Epithelial cell of esophagus (primary cell): ENCODE measurements at places on chromosomes 6 and 20.

DNA sequence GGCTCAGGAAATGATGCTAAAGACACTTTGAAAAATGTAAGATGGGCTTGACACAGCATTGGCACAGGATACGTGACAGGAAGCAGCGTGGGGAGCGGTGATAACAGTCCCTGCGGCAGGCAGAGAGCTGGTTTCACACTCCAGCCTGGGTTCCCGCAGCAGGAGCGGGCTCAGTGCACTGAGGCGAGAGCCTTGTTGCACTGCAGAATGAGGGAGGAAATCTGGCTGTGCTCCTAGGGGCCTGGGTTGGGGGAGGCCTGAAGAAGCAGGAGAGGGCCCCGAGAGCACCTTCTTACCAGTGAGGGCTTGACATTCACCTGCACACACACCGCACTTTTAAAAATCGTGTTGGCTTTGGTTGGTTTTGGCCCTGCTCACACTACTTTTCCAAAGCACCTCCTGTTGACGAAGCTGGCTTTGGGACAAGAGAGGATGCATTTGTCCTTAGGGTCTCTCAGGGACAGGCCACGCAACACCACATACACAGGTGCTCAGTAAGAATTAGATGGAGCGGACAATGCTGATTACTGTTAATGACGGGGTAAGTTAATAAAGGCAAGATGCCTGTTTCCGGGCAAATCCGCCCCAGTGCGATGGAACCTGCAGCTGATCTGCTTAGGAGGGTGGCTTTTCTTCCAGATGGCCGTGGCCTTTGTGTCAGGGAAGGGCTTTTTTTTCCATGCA is 49.4 kb upstream of the ARMC2 start:
- DNase-seq = no peak

DNA sequence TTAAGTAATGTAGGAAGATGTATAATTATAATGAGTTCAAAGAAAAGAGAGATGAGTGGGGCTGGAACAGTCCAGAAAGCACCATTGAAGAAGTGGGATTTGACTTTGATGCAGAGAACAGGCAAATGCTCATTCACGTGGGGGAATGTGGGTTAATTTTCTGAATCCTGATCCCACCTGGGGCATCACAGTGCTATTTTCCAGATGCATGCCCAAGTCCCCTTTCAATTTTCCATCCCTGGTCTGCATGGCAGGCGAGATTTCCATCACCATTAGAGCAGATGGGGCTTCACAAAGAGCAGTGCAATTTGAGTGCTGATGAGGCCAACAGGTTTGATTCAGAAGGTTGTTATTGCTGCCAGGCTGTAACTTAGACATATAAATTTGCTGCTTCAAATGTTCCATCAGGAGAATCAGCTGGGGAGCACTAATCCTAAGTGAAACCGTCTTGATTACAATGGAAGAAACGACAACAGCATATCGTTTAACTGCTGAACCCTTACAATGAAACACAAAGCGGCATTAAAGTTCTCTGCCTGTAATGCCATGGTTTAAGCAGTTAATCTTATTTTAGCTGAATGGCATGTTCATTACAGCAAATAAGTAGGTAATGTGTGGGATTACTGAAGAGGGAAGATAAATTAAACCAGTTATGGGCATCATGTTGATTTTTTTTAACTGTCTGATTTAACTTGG is 45.2 kb downstream of the OSTM1 start:
- no peak for DNase-seq

- no peak for DNase-seq
Measured at GRCh38 chr6:27288136-27289044, 23.7 kb downstream of the POM121L2 start.

GRCh38 chr6:20252311-20252710 is 40.0 kb upstream of the MBOAT1 start:
- peak; percentile 11 for DNase-seq

DNA sequence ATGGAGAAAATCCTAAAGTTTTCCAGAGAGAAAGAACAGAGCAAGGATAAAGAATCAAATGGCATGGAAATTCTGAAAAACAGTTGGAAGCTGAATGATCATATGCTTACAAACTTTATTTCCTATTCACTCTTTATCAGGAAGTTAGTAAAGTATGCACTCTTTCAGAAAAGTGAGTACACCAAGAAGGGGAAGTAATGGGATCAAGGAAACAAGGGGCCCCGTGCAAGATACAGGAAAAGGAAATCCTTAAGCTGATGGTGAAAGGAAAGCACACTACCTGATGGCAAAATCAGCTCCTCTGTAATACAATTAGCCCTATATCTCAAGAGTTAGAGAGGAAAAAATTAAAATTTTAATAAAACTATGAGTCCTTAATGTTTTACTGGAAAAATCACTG is 14.0 kb downstream of the CALHM6 start:
- no peak for DNase-seq

DNA sequence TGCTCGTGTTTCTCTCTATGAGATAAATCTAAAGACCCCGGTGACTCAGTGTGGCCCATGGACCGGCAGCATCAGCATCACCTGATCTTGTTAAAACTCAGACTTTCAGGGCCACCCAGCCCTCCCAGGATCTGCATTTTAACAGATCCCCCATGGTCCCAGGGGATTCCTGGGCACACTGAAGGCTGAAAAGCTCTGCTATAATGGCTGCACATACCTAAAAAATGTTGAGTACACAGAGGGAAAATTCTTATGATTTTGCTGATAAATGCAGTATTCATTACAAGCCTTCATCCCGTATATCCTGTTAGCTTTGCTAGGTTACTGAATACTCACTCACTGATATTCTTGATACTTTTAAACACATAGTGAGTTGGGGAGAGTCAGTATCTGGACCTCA is 200.5 kb downstream of the MYLK4 start:
- no peak for DNase-seq

- DNase-seq = no peak
Measured at GRCh38 chr20:37896932-37897548, 5.9 kb upstream of the VSTM2L start.

- DNase-seq = peak; percentile 80
Measured at GRCh38 chr6:125597411-125598253, 151.8 kb upstream of the HEY2 start.

GRCh38 chr20:16419138-16419715 is 154.0 kb downstream of the KIF16B start:
- peak; percentile 59 for DNase-seq

- DNase-seq = peak; percentile 59
Measured at GRCh38 chr6:101114703-101115102, 233.6 kb upstream of the ASCC3 start.

DNA sequence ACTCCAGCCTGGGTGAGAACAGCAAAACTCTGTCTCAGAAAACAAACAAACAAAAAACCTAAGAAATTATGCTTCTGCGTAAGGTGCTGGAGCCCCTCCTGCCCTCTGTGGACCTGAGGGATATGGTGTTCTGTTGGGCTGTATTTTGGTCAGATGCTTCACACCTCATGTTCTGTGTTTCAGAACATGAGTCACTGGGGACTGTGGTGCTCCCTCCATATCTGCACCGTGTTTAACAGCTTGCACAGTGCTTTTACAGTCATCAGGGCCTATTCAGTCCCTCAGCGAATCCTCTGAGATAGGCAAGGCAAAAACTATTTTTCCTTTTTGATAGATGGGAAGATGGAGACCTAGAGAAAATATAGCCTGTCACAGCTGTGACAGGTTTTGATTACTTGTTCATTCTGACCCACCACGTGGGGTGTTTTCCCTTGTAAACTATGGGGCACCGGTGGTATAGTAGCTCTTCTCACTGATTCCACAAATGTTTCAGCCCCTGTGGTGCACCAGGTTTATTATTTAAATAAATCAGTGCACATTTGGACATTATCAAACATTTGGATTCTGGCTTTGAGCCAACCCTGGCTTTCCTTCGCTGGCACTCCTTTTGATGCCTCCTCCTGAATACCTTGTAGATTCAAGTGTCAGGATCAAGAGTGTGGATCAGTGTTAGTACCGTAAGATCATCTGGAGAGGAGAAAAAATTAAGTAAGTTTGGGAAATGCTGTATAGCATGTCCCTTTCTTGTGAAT is 9.6 kb downstream of the TTPAL start:
- DNase-seq = no peak

DNA sequence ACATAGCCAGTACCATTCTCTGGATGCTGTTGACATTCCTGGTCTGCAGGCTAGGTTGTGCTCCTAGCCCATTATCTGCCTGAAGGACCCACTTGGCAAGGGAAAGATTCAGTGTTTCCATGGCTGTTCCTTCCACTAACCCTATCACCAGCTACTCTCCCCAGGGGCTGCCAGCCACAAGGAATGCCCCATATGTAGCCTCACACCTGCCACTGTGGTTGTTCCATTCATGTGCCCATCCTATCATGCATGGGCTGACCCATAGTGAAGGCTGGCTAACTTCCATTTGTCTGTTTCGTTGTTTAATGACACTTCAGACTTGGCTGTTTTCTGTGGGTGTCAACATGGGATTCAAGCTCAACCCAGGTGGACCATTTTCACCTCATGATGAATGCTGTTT is 25.6 kb upstream of the HLA-A start:
- no peak for DNase-seq

- no peak for DNase-seq
Measured at GRCh38 chr20:50280851-50281655, 90.4 kb downstream of the CEBPB start.

GRCh38 chr6:161429921-161430490 is 156.1 kb upstream of the AGPAT4 start:
- no peak for DNase-seq

DNA sequence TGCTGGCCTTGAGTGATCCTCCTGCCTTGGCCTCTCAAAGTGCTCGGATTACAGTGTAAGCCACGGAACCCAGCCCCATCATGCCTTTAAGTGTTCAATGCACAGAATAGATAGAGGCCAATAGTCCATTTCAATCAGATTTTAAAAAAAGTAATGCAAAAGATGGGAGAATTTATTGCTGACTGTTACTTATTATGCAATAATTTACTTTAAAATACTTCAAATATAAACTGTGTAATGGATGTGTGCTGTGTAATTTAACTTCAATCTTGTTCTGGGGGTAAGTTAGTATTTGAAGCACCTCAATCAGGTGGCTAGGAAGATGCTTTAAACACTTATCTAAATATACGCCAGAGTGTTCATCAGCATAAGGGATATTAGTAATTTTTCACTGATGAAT is 51.7 kb upstream of the BCLAF1 start:
- no peak for DNase-seq

DNA sequence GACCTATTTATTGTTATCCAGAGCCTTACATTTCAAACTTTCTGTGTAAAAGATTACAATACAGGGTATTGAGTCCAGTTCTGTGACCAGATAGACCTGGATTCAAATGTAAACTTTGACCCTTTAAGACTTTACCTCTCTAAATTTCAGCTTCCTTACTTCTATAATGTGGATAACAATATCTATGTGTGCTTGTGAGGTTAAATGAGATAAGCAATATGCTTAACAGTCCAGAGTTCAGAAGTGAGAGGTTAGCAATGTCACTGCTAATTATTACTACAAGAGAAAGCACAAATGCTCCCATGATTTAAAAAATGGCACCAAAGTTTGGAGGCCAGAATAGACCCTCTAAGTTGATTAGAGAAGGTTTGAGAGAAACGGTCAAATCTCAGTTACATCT is 27.5 kb downstream of the EPB41L2 start:
- DNase-seq = no peak

DNA sequence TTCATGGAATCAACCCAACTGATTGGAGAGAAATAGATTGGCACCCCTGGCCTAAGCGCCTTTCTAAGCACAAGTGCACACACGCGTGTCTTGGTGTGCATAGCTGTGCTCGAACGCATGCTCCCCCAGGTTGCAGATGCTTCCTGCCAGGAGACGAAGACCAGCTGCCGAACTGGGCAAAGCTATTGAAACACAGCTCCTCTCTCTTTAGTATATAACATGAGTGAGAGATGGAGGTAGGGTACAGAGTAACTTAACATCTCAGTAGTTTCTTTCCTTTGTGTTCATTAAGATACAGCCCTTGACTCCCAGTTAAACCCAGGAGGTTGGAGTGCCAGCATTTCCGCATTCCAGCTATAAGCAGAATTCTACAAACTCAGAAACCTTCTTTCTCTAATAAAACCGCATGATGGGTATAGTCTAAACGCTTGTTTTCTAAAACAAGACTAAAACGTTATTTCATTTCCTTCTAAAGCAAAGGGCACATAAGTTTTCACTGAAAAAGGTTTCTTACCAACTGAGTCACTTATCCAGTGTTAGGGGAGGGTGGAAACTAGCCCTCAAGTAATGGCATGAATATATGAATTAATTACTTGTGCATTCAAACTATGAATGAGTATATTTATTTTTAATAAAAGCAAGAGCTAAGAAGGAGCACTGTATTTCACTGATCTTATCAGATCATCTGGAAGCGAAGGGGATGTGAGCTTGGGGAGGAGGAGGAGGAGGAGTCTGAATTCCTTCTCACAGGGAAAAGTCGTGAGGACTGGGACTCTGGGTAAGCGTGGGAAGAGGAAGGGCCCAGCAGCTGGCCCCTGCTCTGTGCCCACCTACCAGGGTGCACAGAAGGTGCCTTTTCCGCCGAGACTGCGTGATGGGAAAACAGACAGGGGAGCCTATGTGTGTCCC is 179.2 kb downstream of the TMEM242 start:
- no peak for DNase-seq

- DNase-seq = no peak
Measured at GRCh38 chr20:41951615-41952014, 333.4 kb upstream of the CHD6 start.

DNA sequence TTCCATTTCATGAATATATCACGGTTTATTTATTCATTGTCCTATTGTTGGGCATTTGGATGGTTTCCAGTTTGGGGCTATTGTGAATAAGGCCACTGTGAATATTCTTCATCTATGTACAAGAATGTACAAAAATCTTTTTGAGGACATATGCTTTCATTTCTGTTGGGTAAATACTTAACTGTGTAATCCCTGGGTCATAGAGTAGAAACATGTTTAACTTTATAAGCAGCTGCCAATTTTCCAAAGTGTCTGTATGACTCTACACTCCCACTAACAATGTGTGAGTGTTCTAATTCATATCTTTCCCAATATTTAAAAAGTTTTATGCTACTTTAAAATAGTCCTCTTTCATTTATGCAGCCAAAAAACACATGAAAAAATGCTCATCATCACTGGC is 98.6 kb downstream of the UST start:
- DNase-seq = no peak

DNA sequence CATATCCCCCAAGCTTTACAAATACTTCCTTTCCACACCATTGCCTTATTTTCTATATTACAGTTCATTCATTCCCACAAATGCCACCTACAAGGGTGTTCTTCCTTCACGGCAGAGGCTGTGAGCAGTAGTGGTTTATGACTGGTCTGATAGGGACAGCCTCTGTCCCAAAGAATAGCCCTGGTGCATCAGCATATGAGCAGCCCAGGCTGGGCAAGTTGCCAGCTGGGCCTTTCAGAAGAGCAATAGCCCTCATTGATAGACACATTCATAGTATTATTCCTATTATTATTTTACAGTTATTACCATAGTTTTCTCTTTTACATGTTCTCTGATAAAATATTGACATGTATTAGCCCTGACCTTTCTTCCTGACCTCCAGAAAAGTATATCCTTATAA is 149.9 kb downstream of the MMS22L start:
- DNase-seq = peak; percentile 22

DNA sequence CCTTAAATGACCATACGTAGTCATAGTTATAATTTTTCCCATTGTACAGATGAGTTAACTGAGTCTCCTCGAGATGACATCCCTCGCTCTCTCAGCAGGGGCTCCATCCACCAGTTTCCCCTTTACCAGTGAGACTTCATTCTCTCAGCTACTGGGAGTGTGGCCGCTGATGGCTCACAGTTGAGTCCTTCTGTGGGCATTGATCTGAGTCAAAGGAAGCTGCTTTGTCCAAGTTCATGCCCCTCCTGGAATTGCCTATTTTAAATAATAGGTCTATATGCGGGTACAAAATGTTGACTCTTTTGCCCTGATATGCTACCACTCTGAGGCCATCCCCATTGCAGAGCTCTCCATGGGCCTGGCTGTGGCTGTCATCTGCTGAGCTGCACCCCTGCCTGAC is 14.8 kb upstream of the CST1 start:
- DNase-seq = no peak
